ENCODE measurements at places on chromosomes 1 and 21. TPM values are rescaled to one million over a fixed set of nuclear protein-coding genes. Genes with fewer than 3 reads are reported as not detected.

GRCh38 chr1:110554871-110555801, 36.2 kb upstream of the KCNA10 start:
- peak; percentile 52 for DNase-seq

- DNase-seq, result no peak
Measured at GRCh38 chr1:48858200-48858920, 81.7 kb upstream of the BEND5 start.

DNA sequence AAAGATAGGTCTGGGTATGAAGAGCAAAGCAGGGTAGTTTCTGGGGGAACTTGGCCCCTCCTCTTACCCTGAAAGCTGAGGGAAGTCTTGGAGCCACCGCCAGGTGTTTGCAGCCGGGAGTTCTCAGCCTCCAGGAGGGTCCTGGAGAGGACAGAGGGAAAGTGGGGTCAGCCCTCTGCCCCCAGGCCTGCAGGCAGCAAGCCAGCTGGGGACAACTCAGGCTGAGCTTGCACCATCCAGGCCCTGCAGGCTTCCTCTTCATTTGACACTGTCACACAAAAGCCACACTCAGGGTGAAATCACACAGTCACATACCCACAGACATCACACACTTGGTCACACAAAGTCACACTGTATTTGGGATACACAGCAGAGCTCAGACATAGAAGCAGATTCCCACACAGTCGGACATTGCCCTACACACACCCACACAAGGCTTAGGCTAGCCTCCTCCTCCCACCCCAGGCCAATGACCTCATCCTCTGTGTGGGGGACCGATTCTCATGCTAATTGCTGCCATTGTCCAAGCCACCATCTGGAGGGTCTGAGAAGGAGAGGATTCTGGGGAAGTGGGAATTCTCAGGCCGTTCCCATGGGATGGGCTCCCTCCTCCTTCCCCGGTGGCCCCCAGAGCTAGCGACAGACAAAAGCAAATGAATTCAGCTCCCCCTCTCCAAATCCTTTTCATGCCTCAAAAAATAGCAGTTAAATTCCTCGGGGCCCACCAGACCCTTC, 3.7 kb downstream of the NES start:
- DNase-seq, result no peak

GRCh38 chr21:36602735-36603134, 96.2 kb upstream of the SIM2 start:
- DNase-seq, result no peak

- DNase-seq, result no peak
Measured at GRCh38 chr1:182114627-182115023, 53.1 kb upstream of the ZNF648 start.

Gene GOLT1A
- total RNA-seq, result 0.30 TPM
